ENCODE measurements at places on chromosomes 6 and 20.

- DNase-seq, result peak; percentile 92
Observed at GRCh38 chr20:53934421-53935343, 135.7 kb downstream of the BCAS1 start.

DNA sequence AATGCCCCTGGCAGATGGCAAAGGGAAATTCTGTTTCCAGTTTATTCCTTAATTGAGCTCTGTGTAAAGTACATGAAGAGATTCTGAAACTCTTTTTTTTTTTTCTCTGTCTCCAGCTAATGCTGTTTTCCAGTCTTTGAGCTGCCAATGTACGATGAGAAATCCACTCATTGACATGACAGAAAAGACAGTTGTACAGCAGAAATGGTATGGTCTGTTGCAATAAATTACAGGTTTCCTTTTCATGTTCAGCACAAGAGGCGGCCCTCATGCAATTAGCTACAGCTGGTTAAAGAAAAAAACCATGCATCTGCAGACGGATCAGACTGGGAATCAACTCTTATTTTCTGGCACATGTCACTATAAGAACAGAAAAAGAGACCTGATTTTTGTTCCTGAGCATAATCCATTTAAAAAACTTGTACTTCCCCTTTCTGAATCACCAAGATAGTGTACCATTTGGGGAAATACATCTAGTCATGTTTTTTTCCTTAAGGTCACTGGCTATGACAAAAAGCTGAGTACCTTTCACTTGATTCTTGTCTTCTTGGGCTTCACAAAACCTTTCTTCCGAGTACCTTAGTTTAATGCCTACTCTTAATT is 289.8 kb upstream of the PREP start:
- peak; percentile 61 for DNase-seq

GRCh38 chr6:156870924-156871539 is 93.9 kb downstream of the ARID1B start:
- DNase-seq, result peak; percentile 37

DNA sequence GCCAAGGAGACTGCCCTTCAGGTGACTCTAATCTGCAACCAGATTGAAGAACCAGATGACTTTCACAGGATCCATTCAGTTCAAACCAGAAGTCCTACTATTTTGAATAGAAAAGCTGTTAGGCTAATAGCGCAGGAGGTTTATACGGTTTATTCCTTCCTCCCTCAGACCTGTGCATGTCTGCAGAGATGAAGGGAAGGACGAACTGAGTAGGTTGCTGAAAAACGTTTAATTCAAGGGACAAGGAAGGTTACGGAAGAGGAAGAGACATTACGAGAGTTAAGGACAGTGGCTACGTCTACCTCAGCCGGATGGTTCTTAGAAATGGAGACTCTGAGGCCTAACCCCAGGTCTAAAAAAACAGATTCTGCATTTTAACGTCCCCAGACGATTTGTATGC is 978 bp downstream of the AURKA start:
- DNase-seq, result no peak

- DNase-seq, result no peak
Observed at GRCh38 chr20:57743450-57744095, 33.8 kb upstream of the PMEPA1 start.

- peak; percentile 41 for DNase-seq
Observed at GRCh38 chr20:51022803-51023616, at the start of gene KCNG1. KCNG1 (minus strand) TSS chr20:51023107; CDS start chr20:51010338, 12,769 bp downstream.

- DNase-seq, result no peak
Observed at GRCh38 chr6:137549106-137549505, 54.9 kb upstream of the OLIG3 start.

DNA sequence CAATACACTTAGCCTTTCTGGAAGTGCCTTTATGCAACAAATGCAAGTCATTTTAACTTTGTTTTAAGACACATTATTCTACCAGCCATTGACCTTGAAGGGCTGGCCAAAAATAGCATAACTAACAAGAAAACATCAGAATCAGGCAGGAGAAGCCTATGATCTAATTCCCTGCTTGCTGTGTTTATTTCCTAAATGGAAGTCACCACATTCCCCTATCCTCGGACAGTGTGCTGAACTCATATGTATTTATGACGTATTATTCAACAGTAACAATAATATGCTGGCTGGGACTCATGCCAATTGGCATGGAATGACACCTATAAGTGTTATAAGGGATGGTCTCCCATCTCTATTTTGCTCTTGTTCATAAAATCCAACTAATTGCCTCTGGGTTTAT is 140.7 kb downstream of the MAP3K7 start:
- DNase-seq, result no peak

DNA sequence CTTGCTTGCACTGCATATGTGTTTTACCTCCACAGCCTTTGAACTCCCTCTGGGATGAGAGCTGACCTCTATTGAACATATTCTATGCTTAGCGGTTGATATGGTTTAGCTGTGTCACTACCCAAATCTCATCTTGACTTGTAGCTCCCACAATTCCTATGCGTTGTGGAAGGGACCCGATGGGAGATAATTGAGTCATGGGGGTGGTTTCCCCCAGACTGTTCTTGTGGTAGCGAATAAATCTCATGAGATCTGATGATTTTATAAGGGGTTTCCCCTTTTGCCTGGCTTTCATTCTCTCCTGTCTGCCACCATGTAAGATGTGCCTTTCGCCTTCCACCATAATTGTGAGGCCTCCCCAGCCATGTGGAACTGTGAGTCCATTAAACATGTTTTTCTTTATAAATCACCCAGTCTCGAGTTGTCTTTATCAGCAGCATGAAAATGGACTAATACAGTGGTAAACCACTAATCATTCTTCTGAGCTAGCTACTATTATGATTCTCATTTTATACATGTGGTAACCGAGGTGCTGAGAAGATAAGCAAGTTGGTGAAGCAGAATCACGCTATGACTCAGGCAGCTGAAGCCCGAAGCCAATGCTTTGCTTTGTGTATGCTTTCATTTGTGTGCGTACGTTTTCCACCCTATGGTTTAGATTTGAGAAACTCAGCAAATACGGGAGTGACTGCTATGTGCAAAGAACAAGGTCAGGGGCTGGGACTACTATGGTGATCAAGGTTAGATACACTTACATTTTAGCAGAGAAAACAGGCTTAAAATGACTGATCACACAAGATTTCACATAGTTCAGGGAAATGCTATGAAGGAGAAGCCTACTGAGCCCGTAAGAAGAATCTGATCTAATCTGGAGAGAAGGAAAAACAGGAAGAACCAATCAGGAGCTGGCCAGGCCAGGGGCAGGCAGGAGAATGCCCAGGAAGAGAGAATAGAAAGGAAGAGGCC is 363.5 kb downstream of the ESR1 start:
- no peak for DNase-seq

DNA sequence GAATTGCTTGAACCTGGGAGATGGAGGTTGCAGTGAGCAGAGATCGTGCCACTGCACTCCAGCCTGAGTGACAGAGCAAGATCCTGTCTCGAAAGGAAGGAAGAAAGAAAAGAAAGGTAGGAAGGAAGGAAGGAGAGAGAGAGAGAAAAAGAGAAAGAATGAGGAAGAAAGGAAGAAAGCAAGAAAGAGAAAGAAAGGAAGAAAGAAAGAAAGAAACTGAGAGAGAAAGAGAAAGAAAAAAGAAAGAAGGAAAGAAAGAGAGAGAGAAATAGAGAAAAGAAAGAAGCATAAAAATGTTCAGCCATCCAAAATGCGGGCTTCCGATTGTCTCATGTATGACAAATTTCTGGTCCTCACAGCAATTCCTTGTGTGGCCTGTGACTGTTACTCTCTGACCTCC is 22.8 kb downstream of the MUC22 start:
- no peak for DNase-seq

DNA sequence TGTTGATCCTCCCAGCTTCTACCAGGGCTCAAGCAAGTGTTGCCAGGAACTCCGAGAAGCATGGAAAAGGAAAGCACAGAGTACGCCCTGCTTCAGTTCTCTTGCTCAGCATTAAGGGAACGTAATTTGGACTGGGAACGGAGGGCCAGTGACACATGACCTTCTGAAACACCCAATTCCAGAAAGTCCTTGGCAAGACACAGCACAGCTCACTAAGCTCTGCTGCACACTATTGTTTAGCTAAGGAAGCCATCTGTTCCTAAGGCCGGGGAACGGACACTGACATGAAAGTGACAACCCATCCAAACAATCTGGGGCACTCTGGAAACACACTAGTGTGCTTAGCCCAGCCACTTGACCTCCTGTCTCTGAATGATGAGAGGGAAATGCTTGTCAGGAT is 56.9 kb upstream of the NXT1 start:
- no peak for DNase-seq

- no peak for DNase-seq
Observed at GRCh38 chr20:54648421-54649142, 173.2 kb downstream of the DOK5 start.

- peak; percentile 44 for DNase-seq
Observed at GRCh38 chr6:114747995-114748625, 405.3 kb upstream of the HS3ST5 start.

DNA sequence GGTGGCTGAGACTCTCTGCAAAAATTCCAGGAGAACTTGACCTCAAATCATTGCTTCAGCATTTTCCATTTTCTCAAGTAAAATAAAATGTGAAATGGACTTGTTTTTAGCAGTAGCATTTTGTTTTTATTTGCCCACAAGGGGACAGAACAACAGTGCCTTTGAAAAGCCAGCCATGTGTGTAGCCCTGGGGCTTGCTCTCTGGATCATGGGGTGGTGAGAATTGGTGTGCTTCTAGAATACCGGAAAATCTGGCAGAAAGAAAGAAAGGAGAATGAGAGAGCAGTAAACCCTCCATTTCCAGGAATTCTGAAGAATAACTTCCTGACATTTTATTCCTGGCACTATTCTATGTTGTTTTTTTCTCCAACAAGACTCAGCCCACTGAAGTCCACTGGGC is 254.7 kb upstream of the MOCS1 start:
- DNase-seq, result no peak

GRCh38 chr6:80319196-80319595 is 212.7 kb downstream of the BCKDHB start:
- DNase-seq, result no peak

- peak; percentile 54 for DNase-seq
Observed at GRCh38 chr6:12068899-12069557, 56.9 kb downstream of the HIVEP1 start.

DNA sequence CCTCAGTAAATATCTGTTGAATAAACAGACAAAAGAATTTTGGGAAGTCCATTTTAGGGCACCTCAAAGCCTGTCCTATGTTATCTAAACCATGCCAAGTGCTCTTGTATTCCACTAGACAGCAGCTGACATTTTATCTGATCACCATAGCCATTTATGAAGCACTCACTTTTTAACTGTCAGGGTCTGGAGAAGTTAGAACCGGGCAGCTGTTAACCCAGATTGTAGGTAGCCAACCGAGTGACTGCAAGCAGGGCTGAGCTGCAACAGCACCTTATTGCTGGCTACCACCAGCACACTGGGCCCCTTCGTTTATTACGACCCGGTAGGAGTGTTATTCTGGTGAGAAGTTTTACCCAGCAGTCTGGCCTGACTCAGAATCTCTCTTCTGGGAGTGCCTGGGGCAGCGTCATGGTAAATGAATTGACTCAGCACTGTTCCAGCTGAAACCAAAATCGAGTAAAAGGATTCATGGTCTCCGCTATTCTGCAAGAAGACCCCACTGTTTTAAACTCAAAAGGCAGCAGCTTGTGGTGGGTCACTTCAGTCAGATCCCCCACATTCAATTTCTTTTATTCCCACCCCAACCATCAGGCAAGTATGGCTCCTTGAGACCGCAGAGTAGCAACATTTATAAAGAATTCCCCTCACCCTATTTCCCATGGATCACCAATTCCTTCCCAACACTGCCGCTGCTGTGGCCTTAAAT is 1.7 kb downstream of the UBE2V1 start:
- DNase-seq, result no peak

DNA sequence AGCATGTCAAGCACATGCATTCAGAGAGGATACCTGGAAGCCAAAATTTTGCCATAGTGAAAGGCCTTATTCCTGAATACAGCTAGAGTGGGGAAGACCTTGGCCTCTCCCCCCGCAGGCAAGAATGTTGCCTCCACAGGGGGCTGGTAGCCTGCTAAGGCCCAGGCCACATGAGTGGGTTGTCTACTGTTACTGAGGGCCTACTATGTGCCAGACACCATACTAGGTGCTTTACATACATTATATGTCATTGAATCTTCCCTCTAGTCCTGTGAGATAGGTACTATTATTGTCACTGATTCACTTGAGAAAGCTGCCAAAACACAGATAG is 642 bp upstream of the PI16 start:
- no peak for DNase-seq

GRCh38 chr6:76264468-76264867 is 192.0 kb upstream of the IMPG1 start:
- no peak for DNase-seq

DNA sequence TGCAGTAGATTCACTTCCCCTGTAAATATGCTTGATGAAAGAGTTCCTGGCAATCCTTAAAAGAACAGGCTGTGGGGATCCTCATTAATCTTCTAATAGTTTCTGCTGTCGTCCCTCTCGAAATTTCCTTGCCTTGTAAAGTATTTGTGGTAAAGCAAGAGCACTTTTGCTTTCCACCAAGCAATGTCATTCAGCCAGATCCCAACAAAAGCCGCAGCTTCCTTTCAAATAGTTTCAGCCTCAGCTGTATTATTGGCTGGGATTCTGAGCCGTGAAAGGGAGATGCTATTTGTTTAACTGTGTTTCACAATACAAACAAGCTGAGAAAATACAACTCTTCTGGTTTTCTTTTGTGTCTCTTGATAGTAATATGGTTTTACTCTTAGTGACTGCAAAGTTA is 48.9 kb upstream of the EPHA7 start:
- no peak for DNase-seq

- DNase-seq, result no peak
Observed at GRCh38 chr6:126054802-126055201, 68.5 kb downstream of the TRMT11 start.

GRCh38 chr6:163757520-163757919 is 343.0 kb downstream of the QKI start:
- DNase-seq, result no peak

- no peak for DNase-seq
Observed at GRCh38 chr6:15400572-15401004, 154.7 kb downstream of the JARID2 start.

- DNase-seq, result peak; percentile 18
Observed at GRCh38 chr6:45930420-45931040, 85.1 kb downstream of the CLIC5 start.

- DNase-seq, result no peak
Observed at GRCh38 chr6:37785002-37785662, 34.4 kb upstream of the ZFAND3 start.

DNA sequence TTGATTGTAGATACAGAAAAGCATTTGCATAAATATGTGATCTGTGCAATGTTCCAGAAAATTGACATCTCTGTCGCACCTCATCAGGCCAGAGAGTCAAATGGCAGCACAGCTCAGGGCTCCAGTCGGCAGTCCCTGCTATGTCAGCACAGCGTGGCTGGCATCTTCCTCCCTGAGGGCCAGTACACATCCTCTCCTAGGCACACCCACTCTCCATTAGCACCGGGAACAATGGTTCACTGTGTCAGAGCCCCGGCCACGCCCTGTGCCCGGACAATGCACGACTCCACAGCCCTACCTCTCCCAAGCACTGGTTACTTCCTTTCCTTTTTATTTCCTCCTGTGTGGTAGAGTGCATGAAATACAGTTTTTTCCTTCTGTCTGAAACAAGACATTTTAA is 114.9 kb downstream of the FOXC1 start:
- peak; percentile 23 for DNase-seq

GRCh38 chr6:161631676-161632194 is 357.9 kb upstream of the AGPAT4 start:
- no peak for DNase-seq
